Stimulated activated CD4-positive, alpha-beta T cell treated with anti-CD3 and anti-CD28 coated beads, Interleukin-1b, Interleukin-23, amount 100 ng/mL, for 1 hour (primary cell): ENCODE measurements at places on chromosomes 2 and 18.

GRCh38 chr2:15432642-15433256 lies 128.4 kb downstream of the NBAS start:
- DNase-seq = no peak

GRCh38 chr2:111685342-111685741 lies 198.7 kb downstream of the ANAPC1 start:
- no peak for DNase-seq

GRCh38 chr2:230843132-230843531 lies 21.6 kb upstream of the ITM2C start:
- DNase-seq = no peak

GRCh38 chr18:79197531-79197930 lies 128.3 kb downstream of the ATP9B start:
- no peak for DNase-seq

DNA sequence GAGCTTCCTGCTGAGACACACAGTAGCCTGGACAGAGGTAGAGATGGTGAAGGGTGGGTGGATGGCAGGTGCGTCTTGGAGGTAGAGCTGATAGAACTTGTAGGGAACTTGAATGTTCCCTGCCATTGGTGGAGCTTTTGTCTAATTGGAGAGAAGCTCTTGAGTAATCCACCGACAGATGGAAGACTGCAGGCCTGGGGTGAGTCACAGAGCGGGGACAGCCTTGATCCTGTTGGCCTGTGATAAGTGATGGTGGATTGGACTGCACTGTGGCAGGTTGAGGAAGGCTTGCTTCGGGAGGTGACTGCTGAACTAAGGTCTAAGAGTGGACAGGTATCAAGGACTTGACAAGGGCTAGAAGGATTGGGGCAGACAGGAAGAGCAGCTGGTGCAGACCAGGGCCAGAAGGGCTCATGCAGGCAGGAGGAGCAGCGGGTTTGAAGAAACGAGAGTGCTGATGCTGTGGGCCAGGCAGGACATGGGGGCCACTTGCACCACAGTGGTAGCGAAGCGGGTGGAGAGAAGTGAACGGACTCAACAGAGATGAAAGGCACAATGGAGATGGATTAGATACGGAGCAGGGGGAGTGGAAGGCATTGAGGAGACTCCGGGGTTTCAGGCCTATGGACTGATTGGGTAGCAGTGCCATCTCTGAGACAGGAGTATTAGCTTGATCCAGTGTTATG lies 16.3 kb downstream of the CABLES1 start:
- no peak for DNase-seq

DNA sequence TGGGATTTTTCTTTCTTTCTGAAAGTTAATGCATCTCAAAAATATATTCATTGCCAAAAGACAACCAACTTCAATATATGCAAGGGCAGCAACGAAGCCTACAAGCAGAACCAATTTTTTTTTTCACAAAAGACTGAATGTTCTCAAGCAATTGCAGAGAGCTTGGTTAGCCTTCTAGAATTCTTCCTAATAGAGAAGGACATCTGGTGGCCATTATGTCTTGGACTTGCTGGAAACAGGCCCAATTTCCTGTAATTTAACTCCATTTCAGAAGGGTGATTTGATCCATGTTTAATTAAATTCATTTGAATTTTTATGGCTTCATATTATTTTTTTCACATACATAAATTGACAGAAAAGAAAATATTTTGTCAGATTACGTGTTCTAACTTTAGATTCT lies 208.0 kb downstream of the TPGS2 start:
- DNase-seq = no peak

- DNase-seq = no peak
These were observed 36.9 kb upstream of the KLF7 start for GRCh38 chr2:207202645-207203044.

DNA sequence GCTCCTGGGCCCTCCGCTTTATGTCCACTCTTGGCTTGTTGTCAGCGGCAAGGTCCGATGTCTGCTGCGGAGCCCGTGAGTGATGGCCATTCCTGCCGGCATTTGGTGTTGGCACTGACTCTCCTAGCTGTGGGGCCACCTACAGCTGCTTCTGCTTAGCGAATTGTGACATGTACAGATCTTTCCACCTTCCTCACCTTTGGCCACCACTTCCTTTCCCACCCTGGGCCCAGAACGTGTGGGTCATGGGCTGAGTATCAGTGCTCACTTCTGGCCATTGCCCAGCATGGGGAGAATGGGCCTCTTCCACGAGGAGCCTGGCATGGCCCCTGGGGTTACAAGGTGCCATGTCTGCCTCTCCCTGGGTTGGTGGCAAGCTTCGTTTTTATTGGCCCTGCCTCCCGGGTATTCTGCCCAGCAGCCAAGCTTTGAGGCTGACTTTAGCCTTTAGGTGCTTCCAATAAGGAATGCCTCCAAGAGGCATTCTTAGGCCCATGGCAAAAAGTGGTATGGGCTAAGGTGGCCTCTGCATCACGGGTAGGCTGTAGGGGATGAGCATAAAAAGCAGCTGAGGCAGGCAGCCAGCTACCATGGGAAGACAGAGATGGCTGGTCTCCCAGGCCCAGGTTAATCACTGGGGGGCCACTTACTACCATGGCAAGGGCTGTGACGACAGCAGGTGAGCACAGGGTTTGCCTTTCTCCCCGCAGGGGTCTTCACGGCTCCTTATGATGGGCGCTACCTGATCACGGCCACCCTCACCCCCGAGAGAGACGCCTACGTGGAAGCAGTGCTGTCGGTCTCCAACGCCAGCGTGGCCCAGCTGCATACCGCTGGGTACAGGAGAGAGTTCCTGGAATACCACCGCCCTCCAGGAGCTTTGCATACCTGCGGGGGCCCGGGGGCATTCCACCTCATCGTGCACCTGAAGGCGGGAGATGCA lies 65.8 kb downstream of the EMILIN2 start:
- DNase-seq = no peak

DNA sequence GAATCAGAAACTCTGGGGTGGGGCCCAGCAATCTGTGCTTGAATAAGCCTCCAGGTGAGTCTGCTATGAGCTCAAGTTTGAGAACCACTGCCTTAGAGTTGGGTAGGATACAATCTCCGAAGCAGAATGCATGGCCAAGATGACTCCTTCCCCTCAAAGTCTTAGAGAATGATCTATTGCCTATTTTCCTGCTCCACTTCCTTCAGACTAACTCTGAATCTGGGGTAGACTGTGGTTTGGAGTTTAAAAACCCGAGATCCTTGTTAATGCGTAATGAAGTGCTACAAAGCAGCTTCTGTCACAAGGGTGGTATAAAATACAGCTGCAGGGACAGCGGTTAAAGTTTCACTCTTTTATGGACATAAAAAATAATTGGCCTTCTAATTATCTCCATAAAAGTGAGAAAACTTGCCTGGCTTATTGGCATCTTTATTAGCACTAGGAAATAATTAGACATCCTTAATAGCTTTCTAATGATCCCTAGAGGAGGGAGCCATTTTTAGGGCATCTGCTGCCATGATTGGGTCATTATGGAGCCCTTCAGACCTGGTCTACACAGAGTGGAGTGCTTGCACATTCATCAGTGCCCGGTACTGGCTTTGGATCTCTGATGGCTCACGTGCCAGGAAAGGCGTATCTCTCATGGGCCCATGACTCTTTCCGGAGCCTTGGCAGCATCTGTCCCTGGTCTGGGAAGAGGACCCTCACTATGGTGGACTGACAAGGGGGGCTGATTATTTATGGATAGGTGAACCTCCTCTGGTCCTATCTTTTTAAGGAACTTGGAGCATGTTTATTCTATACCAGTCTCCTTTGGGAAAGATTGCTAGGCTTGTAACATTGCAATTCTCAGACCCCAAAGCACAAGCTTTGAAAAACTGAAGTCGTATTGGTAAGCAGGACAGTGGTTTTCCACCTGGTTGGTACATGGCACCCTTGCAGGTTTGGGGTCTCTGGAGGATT lies 28.2 kb downstream of the SIX2 start:
- no peak for DNase-seq

GRCh38 chr2:150409196-150409595 lies 78.3 kb downstream of the RND3 start:
- no peak for DNase-seq
